Kidney (tissue), 22 donors: ENCODE measurements at places on chromosomes 1 and 21.

DNA sequence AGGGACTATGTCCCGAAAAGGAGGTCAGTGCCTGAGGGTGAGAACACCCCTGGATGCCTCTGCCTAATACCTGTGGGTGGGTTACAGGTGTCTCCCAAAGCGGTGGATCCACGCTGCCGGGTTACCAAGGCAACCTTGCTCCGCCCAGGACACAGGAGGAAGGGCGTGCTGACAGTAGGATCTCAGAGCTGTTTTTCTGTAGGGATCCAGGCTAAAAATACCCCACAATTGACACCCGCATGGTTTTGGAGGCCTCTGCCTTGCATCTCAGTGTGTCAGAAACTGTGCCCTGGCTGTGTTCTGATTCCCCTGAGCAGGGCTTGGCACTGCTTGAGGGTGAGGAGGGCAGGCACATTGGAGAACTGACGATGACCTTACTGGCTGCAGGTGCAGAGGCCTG lies 118.0 kb downstream of the IER5 start:
- DNase-seq, result no peak

DNA sequence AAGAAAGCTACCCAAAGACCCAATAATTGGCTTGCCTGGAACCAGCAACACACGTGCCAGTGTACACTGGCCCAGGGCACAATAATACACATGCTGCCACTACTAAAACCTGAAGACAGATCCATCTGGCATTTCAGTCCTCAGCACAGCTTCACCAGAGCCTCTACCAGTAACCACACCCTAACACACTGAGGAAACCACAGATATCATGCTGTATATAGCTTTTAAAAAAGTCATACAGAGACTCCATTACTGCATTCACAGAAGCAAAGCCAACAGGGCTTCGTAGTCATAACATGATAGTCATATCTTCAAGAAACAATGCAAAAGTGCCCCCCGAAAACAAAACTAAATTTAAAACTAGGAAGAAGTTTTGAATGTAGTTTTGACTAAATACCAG lies 40.6 kb upstream of the NEGR1 start:
- DNase-seq, result no peak

- no peak for DNase-seq
These were observed 21.1 kb downstream of the SMAP2 start for GRCh38 chr1:40394491-40395172.

DNA sequence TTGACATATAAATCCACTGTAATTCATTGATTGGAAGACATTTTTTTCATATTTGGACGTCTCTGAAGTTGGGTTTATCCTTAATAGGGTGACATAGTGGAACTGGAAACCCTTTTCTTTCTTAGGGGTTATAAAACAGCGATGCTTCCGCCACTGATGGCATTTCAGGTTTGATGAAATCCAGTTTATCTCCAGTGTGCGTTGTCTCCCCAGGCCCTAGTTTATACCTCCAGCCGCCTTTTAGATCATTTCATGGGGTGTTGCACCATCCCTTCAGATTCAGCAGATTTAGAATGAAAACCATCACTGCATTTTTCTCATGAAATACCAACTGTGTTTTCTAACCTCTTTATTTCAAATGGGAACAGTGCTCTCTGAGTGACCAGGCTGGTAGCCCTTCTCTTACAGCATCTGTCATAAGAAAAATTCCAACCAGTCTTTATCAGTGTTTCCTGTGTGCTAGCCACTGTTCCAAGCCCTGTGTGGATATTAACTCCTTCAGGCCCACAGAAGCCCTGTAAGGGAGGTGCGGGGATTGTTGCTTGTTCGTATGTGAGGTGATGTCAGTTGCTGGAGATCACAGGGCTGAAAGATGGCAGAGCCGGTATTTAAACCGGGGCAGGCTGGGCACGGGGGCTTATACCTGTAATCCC lies 19.0 kb downstream of the H6PD start:
- no peak for DNase-seq

- DNase-seq, result no peak
These were observed 28.2 kb downstream of the FAAH start for GRCh38 chr1:46422261-46422871.

GRCh38 chr21:33840771-33841170 lies 74.8 kb downstream of the ATP5PO start:
- DNase-seq, result no peak

GRCh38 chr1:181135815-181136737 lies 47.6 kb downstream of the IER5 start:
- no peak for DNase-seq

GRCh38 chr1:65844821-65845534 lies 52.3 kb downstream of the PDE4B start:
- no peak for DNase-seq

DNA sequence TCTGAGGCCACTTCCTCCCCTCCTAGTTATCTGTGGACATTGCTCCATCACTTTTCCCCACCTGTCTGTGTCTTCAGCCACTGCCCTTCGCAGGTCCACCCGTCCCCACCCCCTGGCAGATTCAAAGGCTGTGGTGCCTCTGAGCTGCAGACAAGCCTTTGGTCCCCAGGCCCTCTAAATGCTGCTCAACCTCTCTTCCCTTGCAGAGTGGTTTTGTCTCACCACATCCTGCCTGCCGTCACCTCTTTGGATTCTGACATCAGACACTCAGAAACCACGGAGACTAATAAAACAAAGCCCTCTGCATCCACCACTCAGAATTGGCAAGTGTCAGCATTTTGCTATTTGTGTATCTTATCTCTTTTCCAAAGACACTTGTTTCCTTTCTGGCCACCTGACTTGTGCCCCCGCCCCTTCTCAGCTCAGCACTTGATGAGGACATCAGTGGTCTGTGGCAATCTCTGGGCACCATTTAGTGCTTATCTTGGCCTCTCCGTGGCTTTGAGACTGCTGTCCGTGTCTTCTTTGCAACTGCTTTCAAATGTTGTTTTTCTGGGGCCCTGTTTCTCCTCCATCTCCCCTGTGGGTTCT lies 7.7 kb downstream of the CNIH3 start:
- no peak for DNase-seq

- no peak for DNase-seq
These were observed 24.1 kb downstream of the BRINP3 start for GRCh38 chr1:190453550-190453949.

GRCh38 chr1:165235777-165236291 lies 120.7 kb downstream of the LMX1A start:
- peak; percentile 66 for DNase-seq

DNA sequence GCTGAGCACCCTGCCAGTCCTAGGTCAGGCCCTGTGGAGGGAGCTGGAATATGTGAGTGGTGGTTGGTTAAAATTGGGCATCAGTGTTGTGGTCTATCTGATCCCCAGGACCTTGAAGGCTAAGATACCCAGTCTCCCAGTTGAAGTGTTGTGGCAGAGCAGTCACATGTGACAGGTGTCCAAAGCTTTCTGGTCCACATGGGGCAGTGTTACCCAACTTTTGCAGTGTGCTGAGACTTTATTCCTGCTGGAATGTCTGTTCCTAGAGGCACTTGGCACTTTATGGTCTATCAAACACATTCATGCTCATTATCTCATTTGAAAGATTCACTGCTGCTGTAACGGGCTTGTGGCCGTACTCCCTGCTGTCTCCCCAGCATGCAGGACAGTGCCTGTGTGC lies 21.0 kb upstream of the LORICRIN start:
- DNase-seq, result peak; percentile 25

GRCh38 chr21:41564871-41565274 lies 56.9 kb upstream of the TMPRSS2 start:
- DNase-seq, result no peak

GRCh38 chr1:19400192-19400611 lies 85.1 kb downstream of the CAPZB start:
- DNase-seq, result peak; percentile 17

DNA sequence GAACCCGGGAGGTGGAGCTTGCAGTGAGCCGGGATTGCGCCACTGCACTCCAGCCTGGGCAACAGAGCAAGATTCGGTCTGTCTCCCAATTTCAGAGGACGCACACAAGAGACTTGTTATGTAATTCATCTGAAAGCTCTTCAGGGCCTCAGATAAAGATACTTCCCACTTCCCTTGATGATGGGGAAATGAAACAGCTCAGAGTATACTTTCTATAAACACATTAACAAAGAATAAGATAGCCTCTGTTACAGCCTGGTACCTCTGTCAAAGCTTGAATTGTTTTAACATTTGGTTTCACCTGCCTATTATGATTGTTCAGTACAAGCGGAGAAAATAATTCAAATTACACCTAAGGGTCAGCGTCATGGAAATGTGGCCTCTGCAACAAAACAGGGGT lies 622.9 kb upstream of the ADGRL4 start:
- no peak for DNase-seq
